T-helper 2 cell treated with Interferon-gamma antibody and Interleukin-4, amounts not matched to agents 5 μg/mL and 100 μg/mL, for 36 hours (primary cell): ENCODE measurements at places on chromosomes 4 and X.

DNA sequence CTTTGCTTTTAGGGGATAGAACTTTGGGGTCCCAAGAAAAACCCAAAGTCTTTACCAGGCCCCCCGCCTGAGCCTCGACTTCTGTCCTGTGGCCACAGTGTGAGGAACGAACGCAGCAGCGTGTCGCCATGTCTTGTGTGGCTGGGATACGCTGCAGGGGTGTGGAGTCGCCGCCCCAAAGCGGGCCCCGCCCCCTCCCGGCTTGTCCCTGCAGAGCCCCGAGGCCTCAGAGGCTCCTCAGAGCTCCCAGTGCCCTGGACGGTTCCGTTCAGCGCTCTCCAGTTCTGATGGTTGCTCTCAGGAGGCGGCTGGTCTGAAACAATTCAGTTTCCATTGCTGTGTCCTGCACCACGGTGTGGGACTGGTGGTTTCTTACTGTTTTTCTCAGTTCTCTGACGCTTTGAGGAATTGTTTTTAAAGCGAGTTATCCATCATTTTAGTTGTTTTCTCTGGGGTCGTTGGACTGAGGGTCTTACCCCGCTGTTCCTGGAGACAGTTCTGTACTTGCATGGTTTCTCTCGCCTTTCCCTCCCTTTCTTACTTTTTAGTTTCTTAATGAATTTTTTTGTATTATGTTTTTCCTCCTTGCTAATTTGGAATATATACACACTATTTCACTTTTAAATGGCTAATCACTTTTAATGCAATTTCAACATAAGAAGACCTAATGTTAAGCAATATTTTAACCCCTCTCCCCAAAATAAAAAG, 1.6 kb upstream of the IDUA start:
- DNase-seq: peak; percentile 71

DNA sequence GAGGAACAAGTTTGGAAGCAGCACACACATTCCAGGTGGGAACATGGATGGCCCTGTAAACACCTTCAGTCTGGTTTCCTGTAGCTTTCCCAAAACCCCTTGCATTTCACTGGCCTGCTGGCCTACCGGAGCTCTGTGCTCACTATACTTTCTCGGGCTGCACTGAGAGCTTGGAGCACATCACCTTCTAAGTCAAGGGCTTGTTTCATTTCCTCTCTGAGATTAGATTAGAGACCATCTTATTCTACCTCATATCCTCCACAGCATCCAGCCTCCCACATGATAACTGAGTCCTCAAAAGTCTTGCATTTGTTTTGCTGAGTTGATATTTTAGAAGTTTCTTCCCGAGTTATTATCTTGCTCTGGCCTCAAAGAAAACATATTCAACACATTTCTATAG, 147.7 kb downstream of the RASL11B start:
- no peak for DNase-seq

DNA sequence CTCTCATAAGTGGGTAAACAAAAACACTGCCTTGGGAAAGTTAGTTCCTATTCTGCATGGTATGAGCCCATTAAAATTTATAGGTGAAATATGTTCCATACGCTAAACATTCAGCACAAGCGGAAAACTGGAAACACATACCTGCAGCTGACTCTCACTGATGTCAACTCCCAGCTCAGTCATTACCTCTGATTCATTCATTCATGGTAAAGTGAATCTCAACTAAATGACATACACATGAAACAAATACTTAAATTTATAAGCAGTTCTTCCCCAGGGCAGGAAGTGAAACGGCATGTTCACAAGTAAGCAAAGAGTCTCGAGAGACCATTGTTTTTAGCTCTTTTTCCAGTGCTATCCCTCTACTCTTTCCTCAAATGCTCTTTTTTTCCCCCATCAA, 1.6 kb downstream of the SLC10A6 start:
- DNase-seq: no peak

GRCh38 chr4:139767168-139767567, 101.5 kb downstream of the MGST2 start:
- DNase-seq: no peak

DNA sequence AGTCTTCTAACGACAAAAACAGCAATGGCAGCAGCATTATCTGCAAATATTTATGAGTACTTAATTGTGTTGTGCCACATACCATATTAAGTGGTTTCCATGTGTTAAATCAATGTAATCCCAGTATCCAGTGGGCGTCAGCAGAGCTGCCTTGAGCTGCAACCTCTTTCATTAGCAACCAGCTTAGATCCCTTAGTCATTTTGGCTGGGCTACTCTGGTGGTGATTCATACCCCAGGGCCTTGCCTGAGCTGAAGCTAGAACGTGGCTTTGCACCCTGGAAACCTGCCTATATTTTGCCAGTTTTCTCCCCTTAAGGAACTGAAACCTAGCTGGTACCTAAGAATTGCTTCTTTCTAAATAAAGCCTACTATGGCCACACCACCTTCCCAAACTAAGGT, 474.3 kb upstream of the FTHL17 start:
- DNase-seq: no peak

DNA sequence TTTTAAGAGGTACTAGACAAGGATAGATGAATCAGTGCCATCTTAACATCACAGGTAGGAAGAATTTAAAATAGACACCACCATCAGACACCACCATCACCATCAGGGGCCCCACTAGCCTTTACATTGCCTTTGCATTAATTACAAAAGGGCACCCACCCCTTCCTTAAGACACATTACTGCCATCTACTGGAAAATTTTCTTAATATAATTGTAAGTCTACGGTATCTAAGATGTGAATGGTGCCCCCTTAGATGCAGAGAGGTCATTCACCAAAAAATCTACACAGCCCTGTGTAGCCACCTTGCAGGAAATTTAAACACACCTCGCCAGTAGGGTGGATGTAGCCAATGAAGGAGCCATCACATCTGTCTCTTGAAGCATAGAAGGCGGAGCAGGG, 184.1 kb downstream of the MID1IP1 start:
- DNase-seq: no peak

DNA sequence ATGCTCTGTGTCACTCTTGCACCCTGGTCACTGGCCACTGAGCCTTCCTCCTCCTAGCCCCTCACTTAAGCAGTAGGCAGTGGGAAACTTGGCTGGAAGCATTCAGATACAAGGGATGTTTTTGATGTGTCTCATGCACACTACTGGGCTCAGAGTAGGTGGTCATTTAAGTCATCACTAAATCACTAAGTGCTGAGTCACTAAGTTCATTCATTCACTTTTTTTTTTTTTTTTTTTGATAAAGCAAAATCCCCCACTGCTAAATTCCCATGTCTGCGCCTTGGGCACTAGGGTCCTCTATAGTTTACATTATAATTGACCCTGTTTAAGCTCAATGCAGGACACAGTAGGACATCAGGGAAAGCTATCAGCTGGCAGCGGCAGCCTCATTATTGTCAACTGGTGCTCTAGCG, 182.4 kb upstream of the MBNL3 start:
- no peak for DNase-seq

DNA sequence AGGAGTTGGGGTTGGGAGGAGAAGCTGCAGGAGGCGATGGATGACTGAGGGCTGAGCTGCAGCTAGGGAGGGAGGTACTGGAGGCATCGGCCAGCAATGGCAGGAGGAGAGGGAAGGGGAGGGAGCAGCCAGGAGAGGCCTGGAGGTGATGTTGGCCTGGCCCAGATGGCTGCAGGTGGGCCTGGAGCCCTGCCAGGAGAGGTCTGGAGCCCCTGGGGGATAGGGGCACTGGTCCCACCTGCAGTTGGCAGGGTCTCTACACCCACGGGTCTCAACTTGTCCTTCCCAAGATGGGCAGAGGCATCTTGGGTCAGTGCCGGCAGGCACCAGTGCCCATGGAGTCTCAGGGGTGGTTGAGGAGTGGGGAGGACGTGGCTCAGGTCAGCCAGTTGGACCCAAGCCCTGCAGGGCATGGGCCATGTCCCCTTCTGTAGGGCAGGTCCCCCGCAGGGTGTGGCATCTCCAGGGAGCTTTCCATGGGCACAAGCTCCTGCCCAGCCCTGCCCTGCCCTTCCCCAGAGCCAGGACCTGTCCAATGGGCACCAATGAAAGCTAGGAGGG, 2.7 kb upstream of the MXD4 start:
- no peak for DNase-seq

- DNase-seq: no peak
Observed at GRCh38 chr4:1405636-1406393, 427 bp downstream of the NKX1-1 start.

- DNase-seq: no peak
Observed at GRCh38 chr4:96677499-96677898, 837.6 kb downstream of the PDHA2 start.

DNA sequence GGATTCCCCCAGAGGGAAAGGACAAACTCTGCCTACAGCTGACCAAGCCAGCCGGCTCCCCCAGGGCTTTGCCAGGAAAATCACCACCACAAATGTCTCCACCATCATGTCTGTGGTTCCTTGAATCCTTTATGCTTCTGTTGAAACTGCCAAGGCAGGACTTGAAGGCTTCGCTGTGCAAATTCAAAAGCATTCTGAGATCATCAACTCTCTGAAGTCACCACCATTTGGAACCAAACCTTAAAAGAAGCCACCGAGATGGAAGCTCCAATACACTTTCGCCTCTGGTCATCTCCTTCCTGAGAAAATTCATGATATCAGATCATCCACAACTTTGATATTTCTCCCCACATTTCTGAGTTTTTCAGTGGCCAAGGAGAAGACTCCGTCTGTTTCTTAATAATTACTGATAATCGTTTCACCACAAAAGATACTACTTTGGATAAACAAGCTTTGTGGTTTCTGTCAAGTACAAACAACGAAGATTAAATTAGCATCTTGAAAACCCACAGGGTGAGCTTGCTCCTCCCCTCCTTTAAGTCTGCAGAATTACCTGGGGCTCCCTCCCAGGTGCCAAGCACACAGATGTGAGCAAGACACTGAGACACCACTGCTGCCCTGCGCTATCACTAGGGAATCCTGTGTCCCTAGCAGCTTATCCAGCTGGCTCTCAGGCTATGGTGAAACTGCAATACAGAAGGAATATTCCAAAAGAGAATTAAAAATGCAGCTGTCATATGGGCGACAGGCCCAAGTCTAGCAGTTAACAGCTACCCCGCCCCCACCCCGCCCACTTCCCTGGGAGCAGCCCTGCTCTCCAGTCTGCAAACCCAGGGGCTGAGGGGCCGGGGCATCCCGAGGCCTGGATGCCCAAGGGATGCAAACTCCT, 125.0 kb upstream of the TBL1X start:
- DNase-seq: no peak

DNA sequence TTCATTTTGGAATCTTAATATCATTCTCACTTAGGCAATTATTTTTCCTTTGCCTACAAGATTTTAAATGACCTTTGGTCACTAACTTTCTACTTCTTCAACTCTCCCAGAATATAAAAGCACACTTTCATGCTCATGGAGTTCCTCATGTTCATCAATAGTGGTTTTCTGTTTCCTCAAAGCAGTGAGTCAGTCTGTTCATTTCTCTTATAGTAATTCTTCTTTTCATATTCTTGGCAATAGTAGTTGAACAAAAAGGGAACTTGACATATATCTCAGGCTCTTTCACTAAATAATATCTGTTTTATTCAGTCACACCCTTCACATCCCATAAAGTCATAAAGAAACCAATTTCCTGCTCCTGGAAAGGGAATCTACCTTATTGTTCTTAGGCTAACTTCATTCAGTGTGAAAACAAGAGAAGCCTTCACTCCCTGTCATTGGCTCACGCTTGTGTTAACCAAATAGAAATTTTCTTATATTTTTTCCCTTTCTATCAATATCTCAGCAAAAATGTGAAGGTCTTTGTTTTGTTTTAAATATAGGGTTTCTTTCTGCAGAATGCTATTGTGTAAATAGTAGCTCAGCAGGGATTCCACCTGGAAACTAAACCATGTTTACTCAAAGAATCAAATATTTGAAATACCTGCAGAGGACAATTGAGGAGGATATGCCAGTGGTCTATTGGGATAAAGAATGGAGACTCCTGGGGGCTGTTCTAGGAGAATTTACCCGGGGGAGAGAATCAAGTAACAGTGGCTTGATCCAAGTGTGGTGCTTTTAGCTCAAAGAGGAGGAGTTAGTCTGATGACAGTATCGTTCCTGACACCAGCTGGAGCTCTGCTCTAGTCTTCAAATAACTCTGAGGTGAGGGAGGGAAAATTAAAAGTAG, 13.4 kb upstream of the TNIP3 start:
- DNase-seq: no peak

DNA sequence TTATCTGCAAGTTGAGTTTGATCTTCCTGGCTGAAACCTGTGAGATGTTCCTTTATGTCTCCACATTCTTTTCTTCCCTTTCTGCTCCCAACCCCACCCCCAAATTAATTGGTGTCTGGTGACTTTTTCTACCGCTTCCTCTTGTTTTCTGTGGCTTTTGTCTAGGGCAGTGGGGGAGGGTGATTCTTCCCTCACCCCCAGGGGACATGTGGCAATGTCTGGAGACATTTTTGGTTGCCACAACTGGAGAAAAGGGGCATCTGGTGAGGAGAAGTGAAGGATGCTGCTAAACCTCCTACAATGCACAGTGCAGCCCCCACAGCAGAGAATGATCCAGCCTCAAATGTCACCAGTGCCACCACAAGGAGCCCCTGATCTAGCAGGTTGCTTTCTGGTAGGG, 152.9 kb downstream of the NHS start:
- no peak for DNase-seq

DNA sequence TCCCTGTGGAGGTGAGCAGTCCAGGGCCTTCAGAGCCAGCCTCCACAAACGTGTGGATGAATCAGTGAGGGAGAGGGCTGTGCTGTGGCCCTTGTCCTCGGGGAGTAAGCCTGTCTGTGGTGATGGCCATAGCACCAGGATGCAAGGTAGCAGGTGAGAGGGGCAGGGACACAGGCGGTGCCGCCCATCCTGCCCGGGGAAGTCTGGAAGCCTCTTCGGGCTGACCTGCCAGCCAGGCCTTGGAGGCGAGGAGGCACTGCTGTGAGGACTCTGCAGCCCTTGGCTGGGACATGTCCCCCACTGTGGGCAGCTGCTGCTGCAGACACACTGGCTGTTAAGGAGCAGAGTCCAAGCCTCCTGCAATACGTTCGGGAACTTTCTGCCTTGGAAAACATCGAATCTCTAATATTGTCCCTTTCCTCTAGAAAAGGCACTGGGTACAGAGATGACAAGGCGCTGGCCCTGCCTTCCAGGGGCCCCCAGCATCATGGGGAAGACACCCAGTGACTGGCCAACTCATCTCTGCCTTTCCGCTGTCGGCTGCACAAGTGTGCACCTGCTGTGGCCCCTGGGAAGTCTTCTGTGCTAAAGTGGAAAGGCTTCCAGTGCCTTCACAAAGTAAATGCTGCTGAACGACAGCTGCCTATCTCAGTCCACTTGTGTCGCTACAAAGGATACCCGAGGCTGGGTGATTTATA, 101.4 kb downstream of the ADRA2C start:
- no peak for DNase-seq

- DNase-seq: no peak
Observed at GRCh38 chrX:341541-342101, 23.0 kb upstream of the GTPBP6 start.

- no peak for DNase-seq
Observed at GRCh38 chr4:107712236-107712635, 7.8 kb downstream of the PAPSS1 start.

- peak; percentile 13 for DNase-seq
Observed at GRCh38 chr4:154490583-154491340, 837 bp downstream of the DCHS2 start.
